Activated CD4-positive, alpha-beta T cell treated with anti-CD3 and anti-CD28 coated beads for 24 hours (primary cell): ENCODE measurements at places on chromosomes 4 and X.

DNA sequence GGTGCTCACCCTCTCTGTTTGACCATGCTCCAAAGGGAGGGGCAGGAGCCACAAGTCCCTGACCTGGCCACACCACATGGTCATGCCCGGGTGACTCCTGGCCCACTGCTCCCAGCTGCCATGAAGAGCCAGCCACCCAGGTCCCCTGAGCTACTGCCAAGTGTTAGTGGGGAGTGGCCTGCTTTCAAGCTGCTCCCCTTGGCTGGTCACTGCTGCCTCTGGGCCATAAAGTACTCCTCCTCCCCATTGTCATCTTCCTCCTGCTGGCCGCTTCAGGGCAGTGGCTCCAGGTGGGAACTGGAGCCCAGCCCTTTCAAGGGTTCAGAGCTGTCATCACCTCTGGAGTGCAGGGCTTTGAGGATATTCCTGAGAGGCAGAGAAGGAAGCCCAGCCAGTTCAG lies 27.3 kb upstream of the RBBP7 start:
- DNase-seq = no peak

GRCh38 chr4:130186931-130187330 lies 1091.0 kb downstream of the C4orf33 start:
- no peak for DNase-seq

DNA sequence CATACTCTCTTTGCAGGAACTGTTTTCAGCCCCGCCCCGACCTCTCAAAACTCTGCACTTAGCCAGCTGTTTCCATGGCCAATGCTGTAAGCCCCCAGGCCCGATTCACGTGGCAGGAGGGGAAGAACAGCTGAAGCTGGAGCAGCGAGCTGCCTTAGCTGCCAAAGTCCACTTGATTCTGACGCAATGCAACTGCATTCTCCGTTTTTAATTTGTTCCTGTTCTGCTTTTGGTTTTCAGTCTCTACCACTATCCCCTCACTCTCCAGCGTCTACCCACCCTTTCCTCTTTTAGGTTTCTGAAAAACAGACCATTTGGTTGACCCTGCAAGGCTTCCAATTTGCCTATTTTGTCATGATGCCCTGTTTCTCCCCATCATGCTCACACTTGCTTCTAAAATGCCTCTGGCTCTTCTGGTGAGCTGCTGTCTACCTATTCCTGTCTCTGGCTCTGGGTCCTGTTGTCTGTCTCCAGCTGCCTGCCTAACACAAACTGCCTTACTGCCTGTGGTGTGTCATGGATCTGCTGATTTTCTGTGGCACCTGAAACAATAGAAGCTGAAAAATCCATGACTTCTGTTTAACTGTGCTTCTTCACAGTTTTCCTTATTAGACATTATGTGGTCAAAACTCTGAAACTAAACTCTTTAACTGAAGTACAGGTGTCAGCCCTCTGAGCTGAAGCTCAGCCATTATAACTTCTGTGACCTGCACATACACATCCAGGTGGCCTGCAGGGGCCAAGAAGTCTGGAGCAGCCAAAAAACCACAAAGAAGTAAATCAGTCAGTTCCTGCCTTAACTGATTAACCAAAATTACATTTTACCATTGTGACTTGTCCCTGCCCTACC lies 160.5 kb upstream of the AGTR2 start:
- no peak for DNase-seq

DNA sequence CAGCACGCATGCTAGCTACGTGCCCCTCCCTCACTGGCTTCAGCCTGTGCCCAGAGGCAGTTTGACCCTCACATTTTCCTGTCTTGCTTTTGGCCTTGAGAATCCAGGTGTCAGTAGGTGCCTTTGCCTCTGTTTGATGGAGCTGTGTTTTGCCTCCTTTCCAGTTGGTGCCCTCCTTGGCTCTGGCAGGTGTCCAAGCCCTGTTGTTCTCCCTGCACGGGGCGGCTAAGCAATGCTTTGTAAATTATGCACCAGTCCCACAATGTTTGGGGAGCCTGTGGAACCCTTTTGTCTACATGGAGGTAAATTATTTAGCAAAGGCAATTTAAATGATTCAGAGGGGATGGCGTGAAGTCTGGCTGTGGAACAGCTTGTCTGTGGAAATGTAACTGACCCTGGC lies 202.9 kb upstream of the BOD1L1 start:
- DNase-seq = no peak

DNA sequence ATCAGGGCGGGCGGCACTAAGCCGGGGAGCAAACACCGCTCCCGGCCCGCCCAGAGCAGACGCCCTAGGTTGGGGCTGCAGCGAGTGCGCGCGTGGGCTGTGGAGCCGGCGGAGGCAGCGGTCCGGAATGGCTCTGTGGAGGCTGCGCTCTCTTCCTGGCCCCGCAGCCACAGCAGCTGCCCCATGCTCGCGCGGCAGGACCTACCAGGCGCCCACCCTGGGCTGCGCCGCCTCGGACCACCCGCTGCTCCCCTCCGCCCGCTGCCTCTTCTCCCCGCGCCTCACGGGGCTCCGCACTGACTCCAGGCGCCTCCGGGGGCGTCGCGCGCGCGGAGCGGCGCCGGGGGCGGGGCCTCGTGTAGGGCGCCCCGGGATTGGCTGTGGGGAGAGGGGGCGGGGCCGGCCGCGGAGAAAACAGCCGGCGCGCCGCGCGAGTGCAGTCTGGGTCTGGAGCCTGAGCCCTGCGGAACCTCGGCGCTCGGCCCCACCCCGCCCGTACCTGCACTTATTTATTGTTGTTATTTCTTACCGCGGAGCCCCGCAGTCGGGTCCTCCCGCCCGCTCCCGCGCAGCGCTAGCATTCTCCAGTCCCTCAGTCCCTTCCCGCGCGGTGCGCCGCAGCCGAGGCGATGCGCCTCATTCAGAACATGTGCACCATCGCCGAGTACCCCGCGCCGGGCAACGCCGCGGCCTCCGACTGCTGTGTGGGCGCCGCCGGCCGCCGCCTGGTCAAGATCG lies at the start of gene RASL11B:
TSS of gene RASL11B (plus strand) at position 439 of the 738 bp plus-strand sequence. CDS start at position 630, 191 bp downstream.
- DNase-seq = peak; percentile 72

- DNase-seq = no peak
Observed at GRCh38 chr4:154189346-154189745, 302.3 kb downstream of the DCHS2 start.

DNA sequence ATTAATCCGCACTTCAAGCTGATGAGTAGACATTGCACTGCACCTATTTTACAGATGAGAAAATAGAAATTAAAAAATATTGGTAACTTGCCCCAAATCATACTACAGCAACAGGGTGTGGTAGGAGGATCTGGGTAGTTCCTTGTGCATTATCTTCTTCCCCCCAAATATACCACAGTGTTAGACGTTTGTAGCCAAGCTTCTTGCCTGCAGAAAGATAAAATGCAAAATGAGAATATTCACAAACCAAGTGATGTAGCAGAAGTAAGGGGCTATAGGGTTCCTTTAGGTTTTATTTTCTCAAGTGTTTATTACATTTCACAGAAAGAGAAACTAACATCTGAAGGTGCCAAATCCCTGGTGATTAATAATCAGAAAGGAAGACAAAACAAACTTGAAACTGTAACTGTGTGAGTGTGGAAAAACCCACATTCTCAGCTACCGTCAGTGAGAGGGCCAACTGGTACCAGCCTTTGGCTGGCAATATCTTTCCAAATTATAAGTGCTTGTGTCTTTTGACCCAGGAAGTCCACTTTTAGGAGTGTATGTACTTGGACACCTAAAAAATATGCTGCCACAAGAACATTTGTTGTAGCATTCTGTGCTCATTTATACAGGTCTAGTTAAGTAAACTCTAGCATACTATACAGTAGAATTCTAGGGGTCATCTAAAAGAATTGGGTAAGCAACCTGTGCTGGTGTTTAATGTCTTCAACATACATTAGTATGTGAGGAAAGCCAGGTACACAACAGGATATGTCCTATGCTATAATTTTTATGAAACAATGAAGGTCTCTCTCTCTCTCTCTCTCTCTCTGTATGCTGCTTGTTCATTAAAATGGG lies 6.7 kb upstream of the CD38 start:
- DNase-seq = no peak

GRCh38 chr4:1967512-1968149 lies 41.1 kb downstream of the NELFA start:
- no peak for DNase-seq

GRCh38 chrX:151703487-151703886 lies 8.2 kb downstream of the PRRG3 start:
- DNase-seq = no peak
